HCT116 (cell line): ENCODE measurements at places on chromosomes 2 and 18.

GRCh38 chr2:28406276-28407096, 13.8 kb downstream of the FOSL2 start:
- DNase-seq, result no peak

DNA sequence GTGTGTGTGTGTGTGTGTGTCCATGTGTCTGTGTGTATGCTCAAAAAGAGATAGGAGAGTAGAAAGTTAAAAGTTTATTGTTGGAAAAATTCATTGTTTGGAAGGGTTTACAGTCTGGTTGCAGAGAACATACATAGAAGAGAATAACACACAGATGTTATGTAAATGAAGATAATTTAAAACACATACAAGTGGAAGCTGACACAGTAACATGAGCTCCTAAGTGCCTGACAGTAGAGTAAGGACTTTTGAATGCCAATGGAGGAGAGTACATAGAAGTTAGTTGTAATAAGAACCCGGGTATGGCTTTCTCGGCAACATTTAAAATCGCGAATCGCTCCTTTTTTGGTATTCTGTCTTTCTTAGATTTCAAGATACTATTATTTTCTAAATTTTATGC, 137.0 kb upstream of the FANCL start:
- no peak for DNase-seq

- DNase-seq, result no peak
Measured at GRCh38 chr18:73891572-73892421, 255.8 kb downstream of the FBXO15 start.

GRCh38 chr2:23803264-23803964, 123.5 kb downstream of the ATAD2B start:
- no peak for DNase-seq

GRCh38 chr18:79940126-79940813, 11.2 kb downstream of the SLC66A2 start:
- no peak for DNase-seq

DNA sequence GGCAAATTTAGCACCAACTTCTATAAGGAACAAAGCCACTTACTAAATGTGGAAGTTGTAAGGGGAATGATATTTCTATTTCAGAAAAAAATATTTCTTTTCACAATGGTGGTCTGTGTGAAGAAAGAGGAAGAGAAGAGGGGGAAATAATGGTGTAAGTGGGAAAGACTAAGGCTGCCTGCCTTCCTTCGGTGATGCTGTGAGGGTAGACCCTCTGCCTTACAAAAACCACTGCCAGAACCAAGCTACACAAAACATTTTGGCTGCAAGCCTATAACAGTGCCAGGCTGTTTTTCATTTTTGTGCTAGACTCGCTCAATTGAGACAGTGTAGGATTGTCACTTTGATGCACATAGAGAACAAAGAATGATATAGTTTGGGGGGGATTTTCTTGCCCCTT, 286.6 kb downstream of the ZEB2 start:
- no peak for DNase-seq
